Activated naive CD4-positive, alpha-beta T cell treated with anti-CD3 and anti-CD28 coated beads, Interleukin-2, amount 50 U/mL, for 72 hours (primary cell): ENCODE measurements at places on chromosomes 5 and 9. TPM values are rescaled to one million over a fixed set of nuclear protein-coding genes. Genes with fewer than 3 reads are reported as not detected.

DNA sequence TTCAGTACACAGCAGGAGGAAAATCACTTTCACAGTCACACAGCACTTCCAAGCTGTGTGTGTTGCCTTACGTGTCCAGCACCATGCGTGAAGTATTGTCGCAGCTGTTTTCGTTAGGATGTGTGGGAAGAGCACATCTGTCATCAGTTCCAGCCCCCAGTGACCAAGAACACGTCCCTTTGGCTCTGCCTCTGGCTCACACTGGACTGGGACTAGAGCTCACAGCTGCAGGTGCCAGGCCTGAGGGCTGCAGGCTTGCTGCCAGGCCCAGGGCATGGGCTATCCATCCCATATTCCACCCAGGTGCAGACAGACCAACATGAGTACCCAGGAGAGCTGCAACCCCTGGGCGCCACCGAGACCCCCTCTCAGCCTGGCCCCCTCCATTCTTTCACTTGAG is 60.5 kb upstream of the ANKRD33B start:
- DNase-seq: no peak

DNA sequence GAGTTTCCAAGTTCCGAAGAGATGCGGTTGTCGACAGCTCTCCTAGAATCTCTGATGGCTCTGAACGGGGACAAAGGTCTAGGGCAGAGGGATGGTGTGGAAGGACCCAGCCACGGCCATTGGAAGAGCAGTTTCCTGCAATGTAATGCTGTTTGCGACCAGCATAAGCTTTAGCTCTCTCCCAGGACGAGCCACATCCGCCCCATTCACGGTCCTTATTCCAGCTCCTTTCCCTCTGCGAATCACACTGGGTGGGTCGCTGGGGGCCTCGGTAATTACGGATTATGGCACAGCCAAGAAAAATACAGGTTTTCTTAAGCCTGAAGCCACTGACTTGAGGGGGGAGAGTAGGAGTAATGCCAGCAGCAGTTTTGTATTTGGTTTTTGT is 22.7 kb downstream of the ANXA2R start:
- no peak for DNase-seq

Gene SPRY4
- total RNA-seq: 0.51 TPM

DNA sequence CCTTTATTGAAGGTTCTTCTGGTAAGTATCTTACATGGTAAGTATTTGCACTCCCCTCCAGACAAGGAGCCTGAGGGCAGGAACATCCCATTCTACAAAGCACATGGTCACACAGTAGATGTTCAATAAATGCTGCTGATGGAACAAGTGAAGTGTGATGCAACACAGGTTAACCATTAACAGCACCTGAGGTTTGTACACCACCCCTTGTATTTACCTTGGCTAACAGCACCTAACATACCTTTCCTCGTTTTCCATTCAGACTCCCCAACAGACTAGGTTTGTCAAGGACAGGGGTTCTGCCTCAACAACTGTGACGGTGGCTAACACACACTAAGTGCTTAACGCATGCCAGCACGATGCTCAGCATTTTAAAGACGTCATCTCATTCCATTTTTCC is 213.6 kb downstream of the MAPKAP1 start:
- DNase-seq: no peak

Gene CHD1
- 86.0 TPM for total RNA-seq

GRCh38 chr5:59091965-59092364 is 509.1 kb downstream of the RAB3C start:
- no peak for DNase-seq

GRCh38 chr9:8484597-8485191 is 685.1 kb upstream of the DMAC1 start:
- DNase-seq: no peak

DNA sequence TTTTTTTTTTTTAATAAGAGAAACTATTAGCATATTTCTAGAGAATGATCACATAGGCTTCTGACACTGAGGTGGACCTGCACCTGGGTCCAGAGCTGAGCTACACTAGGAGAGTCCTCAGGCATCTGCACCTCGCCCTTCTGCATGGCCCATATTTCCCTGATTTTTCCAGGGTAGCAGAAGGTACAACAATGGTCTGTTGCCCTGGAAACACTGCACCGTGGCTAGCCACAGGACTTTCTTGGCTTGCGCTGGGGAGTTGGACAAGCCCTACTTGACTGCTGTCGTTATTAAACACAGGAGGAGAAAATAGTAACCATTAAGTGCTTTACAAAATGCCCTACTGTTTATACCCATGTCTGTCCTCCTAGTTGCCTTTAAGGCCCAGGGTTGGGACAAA is 615.7 kb upstream of the MEF2C start:
- DNase-seq: no peak

- no peak for DNase-seq
These were observed 521.1 kb upstream of the DAB2 start for GRCh38 chr5:39945870-39946269.

DNA sequence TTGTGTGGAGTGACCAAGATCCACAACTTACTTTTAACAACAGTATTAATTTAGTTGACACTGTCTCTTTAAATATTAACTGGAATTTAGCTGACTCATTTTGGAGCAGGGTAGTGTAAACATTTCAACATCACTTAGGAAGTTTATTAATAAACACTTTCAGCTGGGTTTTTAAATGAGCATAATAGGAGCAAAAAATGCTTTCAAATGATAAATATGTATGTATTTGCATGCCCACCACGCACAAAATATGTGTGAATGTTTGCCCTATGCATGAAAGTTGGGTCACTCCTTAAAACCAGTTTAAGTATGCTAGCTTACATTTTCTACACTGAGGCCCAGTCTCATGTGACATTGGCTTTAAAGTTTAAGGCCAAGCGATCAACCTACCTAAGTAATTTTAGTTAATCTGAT is 2.9 kb downstream of the ZFAND5 start:
- DNase-seq: no peak

Gene ACTBL2
- total RNA-seq: not detected

DNA sequence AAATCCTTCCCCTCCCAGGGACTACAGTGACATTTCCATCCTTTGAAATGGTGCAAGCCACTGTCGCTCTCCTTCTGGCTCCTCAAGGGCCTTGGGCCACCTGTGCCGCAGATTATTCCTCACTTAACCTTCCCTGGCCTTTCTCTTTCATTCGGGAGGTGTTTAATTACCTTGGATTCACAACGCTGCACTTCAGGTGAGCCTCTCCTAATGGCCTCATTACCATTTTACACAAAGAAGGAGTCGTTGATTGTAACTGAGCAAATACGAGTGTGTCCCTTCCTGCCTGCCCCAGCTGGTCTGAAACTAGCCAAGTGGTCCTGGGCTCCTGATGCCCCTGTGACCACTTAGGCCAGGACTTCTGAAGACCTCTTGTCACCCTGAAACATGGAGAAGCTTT is 205.0 kb downstream of the CRB2 start:
- no peak for DNase-seq

- no peak for DNase-seq
These were observed 80.5 kb downstream of the SH3RF2 start for GRCh38 chr5:146016764-146017484.

- no peak for DNase-seq
These were observed 1538.5 kb upstream of the CDH6 start for GRCh38 chr5:29654954-29655353.

DNA sequence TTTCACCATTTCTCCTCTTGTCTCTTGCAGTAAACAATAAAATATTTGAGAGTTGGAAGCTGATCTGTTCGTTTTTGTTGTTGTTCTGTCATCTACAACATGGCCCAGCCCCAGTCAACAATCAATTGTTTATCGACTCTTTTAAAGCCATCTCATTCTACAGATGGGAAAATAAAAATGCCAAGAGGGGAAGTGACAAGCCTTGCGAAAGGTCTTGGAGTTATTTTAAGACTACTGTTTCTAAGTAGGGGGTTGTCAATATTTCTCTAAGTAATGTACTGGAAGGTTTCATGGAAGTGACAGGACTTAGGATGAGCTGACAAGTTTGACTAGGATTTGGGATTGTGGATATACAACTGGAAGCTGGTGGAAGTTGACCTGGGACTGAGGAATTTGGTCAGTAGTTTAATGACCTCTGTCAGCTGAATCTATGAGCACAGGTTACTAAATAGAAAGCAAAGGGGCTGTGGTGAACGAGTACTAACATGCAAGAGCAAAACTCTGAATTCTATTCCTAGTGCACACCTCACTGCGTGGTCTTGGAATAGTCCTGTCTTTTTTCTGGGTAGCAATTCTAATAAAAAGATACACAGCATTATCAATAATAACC is 57.5 kb upstream of the ADRB2 start:
- no peak for DNase-seq

Gene IL3
- 9.7 TPM for total RNA-seq

DNA sequence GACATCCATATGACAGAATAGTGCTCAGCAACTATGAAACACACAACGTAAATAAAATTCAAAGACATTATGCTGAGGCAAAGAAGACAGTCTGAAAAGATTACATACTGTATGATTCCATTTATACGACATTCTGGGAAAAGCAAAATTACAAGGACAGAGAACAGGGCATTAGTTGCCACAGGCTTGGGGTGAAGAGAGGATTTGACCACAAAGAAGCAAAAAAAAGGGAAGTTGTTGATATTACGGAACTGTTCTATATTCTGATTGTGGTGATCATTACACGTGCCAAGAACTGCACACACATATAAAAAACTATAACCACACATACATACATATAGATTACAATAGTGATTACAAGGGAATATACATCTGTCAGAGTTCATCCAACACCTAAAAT is 24.1 kb downstream of the CDK5RAP2 start:
- DNase-seq: no peak

- no peak for DNase-seq
These were observed 170.4 kb downstream of the SYK start for GRCh38 chr9:90972057-90972456.

GRCh38 chr5:1500411-1501091 is 23.2 kb downstream of the LPCAT1 start:
- DNase-seq: no peak

- no peak for DNase-seq
These were observed 136.7 kb downstream of the CPLANE1 start for GRCh38 chr5:37112383-37112991.

GRCh38 chr5:34519489-34520220 is 136.5 kb upstream of the RAI14 start:
- DNase-seq: no peak

DNA sequence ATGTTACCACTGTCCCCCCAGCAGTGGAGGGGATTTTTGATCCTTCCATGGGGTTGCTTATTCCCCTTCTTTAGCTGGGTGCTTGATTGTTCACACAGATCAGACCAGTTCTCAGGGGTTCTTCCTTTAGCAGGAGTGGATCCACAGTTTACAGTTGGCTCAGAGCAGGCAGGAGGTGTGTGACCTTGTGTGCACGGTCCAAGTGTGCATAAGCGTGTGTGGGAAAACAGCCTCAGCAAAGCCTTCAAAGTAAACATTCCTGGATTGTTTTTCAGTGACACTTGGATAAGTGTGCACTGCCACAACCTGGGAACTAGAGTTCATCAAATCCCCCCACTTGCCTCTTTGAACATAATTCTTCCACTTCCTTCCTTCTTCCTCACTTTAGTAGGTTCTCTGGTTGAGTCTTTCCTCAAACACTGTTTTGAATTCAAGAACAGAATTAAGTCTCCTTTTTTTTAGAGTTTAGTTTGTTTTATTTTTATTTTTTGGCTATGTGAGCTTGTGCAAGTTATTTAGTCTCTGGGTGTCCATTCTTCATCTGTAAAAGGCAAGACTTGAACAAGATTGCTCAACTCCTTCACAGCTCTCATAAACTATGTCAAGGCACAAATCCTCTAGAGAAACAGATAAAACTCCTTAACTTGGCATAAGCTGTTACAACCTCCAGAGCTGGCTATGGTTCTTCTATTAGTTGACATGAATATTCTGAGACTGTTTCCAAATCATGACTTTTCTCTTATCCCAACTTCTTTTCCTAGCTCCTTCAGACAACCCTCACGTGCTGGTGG is 78.0 kb downstream of the OSMR start:
- no peak for DNase-seq

GRCh38 chr9:20207176-20207575 is 415.1 kb downstream of the MLLT3 start:
- no peak for DNase-seq

Gene OSMR
- 0.39 TPM for total RNA-seq

Gene FOXD4L5
- total RNA-seq: 0.23 TPM

DNA sequence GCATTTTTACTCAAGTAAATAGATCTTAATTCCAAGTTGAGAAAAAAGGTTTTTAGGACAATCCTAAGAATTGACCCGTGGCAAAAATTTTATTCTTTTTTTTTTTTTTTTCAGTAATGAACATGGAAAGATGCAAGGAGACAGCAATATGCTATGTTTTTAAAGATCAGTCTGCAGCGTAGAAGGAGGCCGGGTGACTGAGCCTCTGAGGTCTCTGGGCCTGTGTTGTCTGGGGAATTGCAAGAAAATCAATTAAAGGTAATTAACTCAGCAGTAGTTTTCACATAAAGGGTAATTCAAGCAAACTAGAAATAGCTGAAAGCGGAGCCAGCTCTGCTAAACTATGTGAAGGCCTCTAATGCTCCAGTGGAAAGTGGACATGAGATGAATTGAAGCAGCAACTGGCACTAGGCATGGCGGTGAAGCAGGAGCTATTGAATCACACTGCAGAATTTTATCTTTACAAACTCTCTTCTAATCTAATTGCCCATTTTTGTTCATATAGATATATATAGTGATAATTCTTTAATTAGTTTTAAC is 285.2 kb upstream of the ITGA1 start:
- no peak for DNase-seq

GRCh38 chr9:318646-319045 is 104.0 kb downstream of the DOCK8 start:
- no peak for DNase-seq

DNA sequence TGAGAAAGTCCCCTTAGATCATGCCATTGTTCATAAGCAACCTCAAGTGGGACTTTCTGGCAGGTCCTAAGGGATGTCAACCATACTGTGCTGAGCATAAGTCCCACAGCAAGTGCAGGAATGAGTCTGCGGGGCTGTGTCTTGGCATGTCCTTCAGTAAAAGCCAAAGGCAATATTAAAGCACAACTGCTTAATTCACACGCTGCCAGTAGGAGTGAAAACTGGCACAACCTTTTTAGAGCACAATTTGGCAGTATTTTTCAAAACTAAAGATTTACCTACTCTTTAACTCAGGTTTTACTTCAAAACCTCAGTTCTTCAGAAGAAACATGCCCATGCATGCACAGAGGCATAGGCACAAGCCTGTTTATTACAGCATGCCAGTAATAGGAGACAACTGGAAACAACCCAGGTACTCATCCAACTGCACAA is 24.4 kb upstream of the SMAD5 start:
- DNase-seq: no peak

- no peak for DNase-seq
These were observed 139.7 kb downstream of the LRRC70 start for GRCh38 chr5:62718324-62718723.

DNA sequence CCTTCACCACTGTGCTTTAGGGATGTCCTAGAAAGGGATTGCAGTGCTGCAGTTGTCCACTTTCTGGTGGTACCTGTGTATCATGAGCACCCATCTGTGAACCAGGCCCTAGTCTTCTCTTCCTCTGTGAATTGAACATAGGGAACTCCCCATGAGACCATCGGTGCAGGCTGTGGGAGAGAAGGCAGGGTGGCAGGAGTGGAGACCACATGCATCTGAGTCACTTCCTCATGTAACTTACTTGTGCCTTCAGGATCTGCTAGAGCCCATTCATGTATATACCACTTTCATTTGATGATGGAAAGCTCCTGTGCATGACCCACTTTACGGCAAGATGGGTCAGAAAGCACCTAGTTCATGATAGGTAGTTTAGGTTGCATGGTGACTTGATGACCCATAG is 478.1 kb upstream of the CDH9 start:
- DNase-seq: no peak

- DNase-seq: no peak
These were observed 2.7 kb upstream of the SLC26A2 start for GRCh38 chr5:149957855-149958254.
